ENCODE measurements at places on chromosomes 7 and 10. TPM values are rescaled to one million over a fixed set of nuclear protein-coding genes. Genes with fewer than 3 reads are reported as not detected.

LUC7L2 gene
- 108 TPM for total RNA-seq

ABCA13 gene
- total RNA-seq: under 0.01 TPM

MSRB2 gene
- 24.9 TPM for total RNA-seq

OR2A42 gene
- 0.15 TPM for total RNA-seq

TRIM73 gene
- 4.8 TPM for total RNA-seq

Data from breast epithelium (tissue), 4 donors.